ENCODE measurements at places on chromosomes 6 and 20. TPM values are rescaled to one million over a fixed set of nuclear protein-coding genes. Genes with fewer than 3 reads are reported as not detected.

Gene RTN4IP1
- polyA plus RNA-seq: 15.8 TPM

Gene ADGRF5
- polyA plus RNA-seq: 7.4 TPM

Gene ADGRF4
- polyA plus RNA-seq: 6.0 TPM

Gene CASS4
- polyA plus RNA-seq: 1.1 TPM

Gene OR12D3
- polyA plus RNA-seq: not detected

DNA sequence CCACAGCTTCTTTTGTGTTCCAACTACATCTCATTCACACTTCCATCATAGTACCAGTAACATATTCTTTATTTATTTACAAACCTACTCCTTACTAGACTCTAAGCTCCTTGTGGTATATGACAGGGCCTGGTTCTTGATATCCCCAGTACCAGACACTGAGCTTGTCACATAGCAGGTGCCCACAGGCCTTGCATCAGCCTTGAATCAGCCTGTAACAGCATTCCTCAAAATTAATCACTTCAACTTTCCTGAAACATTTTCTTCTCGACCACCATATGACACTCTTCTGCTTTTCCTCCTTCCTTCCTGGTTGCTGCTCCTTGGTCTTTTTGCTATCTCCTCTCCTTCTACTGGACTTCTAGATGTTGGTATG is 24.7 kb upstream of the SRPK1 start:
- no peak for DNase-seq
- no peak overlapping the region for H3K4me3 ChIP-seq
- no peaks in the 10 kb centered on the region for H3K4me1 ChIP-seq
- H3K36me3 ChIP-seq: no peaks in the 10 kb centered on the region
- no peaks in the 10 kb centered on the region for H3K27me3 ChIP-seq

DNA sequence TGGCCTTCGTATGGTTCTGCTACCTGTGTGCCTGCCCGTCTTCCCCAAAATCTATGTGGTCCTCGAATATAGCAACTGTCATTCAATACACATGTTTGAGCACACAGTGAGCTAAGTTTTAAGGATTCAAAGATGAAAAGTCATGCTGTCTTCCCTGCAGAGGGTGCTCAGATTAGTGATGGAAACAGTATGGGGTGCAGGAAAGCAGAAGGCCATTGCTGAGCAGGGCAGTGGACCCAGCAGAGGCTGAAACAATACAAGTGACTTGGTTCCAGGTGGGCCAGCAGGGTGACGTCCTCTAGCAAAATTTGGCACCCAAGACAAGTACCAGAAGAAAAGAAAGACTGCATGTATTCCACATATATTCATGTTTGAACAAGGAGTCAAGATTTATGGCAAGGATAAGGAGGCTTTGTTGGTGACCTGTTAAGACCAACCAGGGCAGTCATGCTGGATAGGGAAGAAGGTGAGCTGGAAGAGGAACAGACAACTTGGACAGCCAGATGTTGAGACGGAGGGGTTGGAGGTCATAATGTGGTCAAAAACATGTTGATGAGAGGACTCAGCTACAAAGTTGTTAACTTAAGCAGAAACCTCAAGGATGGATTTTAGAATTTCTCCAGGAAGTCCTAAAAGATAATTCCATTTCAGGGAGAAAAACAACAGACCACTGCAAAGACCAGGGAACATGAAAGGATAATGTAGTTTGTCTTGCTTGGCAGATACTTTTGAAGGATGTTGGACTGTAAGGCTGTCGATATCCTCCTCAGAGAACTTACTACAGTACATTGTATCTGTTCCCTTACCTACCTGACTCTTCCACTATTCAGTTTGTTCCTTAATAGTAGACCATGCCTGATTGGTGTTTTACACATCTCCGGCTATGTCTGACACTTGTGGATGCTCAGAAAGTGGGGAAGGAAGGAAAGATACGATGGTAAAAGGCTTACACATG is 2.5 kb downstream of the HLA-DQA1 start:
- H3K4me1 ChIP-seq: no peaks in the 10 kb centered on the region
- H3K27me3 ChIP-seq: no peaks in the 10 kb centered on the region
- no peak overlapping the region for H3K4me3 ChIP-seq
- no peak overlapping the region for H3K27ac ChIP-seq
- no peaks in the 10 kb centered on the region for H3K36me3 ChIP-seq

GRCh38 chr6:6417475-6417874 is 97.0 kb upstream of the F13A1 start:
- H3K36me3 ChIP-seq: no peaks in the 10 kb centered on the region
- DNase-seq: no peak
- no peak overlapping the region for H3K4me3 ChIP-seq
- no peaks in the 10 kb centered on the region for H3K4me1 ChIP-seq
- H3K27ac ChIP-seq: no peak overlapping the region

DNA sequence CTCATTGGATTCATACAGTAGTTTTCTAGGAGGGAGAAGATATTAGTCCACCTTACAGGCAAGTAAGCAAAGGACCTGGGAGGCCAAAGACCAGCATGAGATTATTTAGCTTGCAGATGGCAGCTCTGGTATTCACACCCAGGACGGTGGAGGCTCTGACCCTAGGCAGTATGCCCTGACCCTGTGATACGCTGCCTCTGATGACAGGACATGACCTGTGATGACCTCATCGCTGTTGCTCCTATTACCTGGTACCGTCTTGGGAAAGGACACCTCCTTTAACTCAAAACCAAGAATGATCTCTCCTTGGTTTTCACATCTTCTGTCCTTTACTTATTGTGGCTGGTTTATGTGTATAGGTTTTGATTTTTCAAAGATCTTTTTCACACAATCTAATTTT is 298.6 kb downstream of the CLIC5 start:
- no peak overlapping the region for H3K27ac ChIP-seq
- H3K4me1 ChIP-seq: no peaks in the 10 kb centered on the region
- no peak overlapping the region for H3K4me3 ChIP-seq
- H3K36me3 ChIP-seq: no peaks in the 10 kb centered on the region
- no peaks in the 10 kb centered on the region for H3K27me3 ChIP-seq
- DNase-seq: no peak

GRCh38 chr20:45967551-45968080 is 4.4 kb downstream of the ZNF335 start:
- DNase-seq: no peak
- no peak overlapping the region for H3K4me3 ChIP-seq
- no peaks in the 10 kb centered on the region for H3K27me3 ChIP-seq
- H3K4me1 ChIP-seq: peaks cover 8% of the 10 kb centered on the region
- no peak overlapping the region for H3K27ac ChIP-seq

DNA sequence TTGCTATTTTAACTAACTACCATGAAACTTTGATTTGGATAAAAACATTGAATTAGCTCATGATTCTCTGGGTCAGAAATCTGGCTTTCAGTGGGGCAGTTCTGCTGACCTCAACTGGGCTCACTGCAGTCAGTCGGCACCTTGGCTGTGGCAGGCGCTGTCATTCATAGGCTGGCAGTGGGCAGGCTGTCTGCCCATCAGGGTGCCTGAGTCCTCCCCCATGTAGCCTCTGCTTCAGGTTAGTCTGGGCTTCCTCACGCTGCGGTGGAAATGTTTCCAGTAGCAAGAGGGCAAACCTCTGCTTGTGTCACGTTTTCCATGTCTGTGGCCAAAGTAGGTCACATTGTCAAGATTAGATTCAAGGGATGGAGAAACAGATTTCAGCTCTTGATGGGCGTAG is 251.0 kb upstream of the TCF21 start:
- H3K4me3 ChIP-seq: no peak overlapping the region
- H3K27ac ChIP-seq: peak overlapping the region; percentile 36
- no peaks in the 10 kb centered on the region for H3K4me1 ChIP-seq
- no peaks in the 10 kb centered on the region for H3K27me3 ChIP-seq
- no peak for DNase-seq
- H3K36me3 ChIP-seq: no peaks in the 10 kb centered on the region

- H3K27me3 ChIP-seq: no peaks in the 10 kb centered on the region
- H3K27ac ChIP-seq: no peak overlapping the region
- H3K4me3 ChIP-seq: no peak overlapping the region
- no peaks in the 10 kb centered on the region for H3K4me1 ChIP-seq
These were observed 101.7 kb upstream of the SMLR1 start for GRCh38 chr6:130725551-130725950.

- H3K27me3 ChIP-seq: no peaks in the 10 kb centered on the region
- peaks cover 2% of the 10 kb centered on the region for H3K4me1 ChIP-seq
- no peak for DNase-seq
These were observed 54.0 kb downstream of the SPTLC3 start for GRCh38 chr20:13062789-13063188.

Measured in small intestine (tissue), 16 donors.